Forelimb muscle (tissue), 1 donor: ENCODE measurements at places on chromosomes 5 and 9. TPM values are rescaled to one million over a fixed set of nuclear protein-coding genes. Genes with fewer than 3 reads are reported as not detected.

- no peak for DNase-seq
Observed at GRCh38 chr5:42403236-42403635, 20.0 kb upstream of the GHR start.

- peak; percentile 35 for DNase-seq
Observed at GRCh38 chr5:111968459-111968858, 211.5 kb upstream of the NREP start.

DNA sequence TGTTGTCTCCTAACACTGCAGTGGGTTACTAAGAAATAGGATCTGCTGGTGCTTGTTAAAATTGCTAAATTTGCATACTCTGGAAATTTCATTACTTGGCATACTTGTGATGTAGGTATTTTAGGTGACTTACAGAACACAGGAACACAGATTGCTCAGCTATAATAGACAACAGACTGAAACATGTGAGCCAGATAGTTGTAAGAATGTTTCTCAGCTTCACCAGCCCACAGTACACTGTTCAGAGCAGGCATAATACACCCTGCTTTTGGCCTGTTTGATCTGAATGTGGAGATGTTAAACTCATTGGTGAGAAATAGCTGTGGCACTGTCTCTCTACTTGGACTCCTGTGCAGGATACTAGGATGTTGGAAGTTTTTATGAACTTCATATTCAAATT lies 275.7 kb downstream of the CSNK1G3 start:
- no peak for DNase-seq

- no peak for DNase-seq
Observed at GRCh38 chr5:176769911-176770310, 40.4 kb upstream of the UNC5A start.

Gene TCF7
- polyA plus RNA-seq: 2.6 TPM

GRCh38 chr9:120221844-120222243 lies 358.1 kb downstream of the CDK5RAP2 start:
- DNase-seq: no peak

Gene BBLN
- 28.3 TPM for polyA plus RNA-seq

Gene CDH12
- polyA plus RNA-seq: 1.3 TPM
